ENCODE measurements at places on chromosomes 7 and 10.

DNA sequence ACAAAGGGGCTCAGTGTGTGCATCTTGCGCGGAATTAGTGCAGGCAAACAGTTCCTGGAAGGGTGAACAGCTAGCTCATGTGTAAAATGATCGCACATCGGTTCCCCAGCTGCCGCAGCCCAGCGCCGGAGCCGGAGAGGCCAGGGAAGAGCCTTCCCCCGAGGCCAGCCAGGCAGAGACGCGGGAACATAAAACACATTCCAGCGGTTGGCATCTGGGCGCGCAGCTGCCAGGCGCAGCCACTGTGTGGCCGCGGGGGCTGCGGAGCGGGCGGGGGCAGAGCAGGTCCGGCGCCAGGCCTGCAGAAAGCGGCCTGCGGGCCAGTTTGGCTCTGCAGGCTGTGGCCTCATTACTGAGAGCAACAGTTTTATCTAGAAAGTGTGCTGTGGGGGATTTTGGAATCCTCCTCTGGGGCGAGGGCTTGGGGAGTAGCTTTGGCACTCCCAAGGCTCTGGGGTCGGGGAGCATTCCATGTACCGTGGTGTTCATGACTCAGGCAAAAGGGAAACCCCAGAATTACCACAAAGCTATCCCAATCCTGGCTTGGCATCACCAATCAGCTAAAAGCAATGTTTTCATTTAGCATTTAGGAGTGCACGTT is 74.3 kb downstream of the SAMD9 start:
- peak; percentile 96 for DNase-seq

DNA sequence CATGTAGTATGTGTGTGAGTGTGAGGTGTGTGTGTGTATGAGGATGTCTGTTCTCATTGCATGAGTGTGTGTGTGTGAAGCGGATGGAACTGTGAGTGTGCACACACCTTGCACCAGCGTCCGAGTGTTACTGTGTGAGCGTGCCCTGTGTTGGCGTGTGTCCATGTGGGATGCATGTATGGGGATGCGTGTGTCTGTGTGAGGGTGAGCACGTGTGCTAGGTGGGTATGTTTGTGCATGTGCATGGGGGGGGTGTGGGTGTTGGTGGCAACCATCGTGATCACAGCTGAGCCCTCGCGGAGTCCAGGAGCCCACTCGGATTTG is 6.4 kb downstream of the KNDC1 start:
- DNase-seq: no peak

- DNase-seq: peak; percentile 29
These were observed 1175.2 kb downstream of the NXPH1 start for GRCh38 chr7:9608560-9608959.

- no peak for DNase-seq
These were observed 2.7 kb downstream of the CDK13 start for GRCh38 chr7:39952803-39953202.

GRCh38 chr10:122234416-122234815 is 36.7 kb upstream of the BTBD16 start:
- DNase-seq: no peak

- DNase-seq: no peak
These were observed 84.4 kb upstream of the BET1 start for GRCh38 chr7:94088560-94088959.
